CD4-positive, alpha-beta T cell treated with Interleukin-2 at 100 ng/mL for 4 hours (primary cell): ENCODE measurements at places on chromosomes 3 and 15.

GRCh38 chr3:172039436-172040077 lies at the start of gene FNDC3B:
Gene FNDC3B (plus strand): TSS chr3:172039578. CDS start chr3:172112480, 72,902 bp downstream.
- peak; percentile 94 for DNase-seq

DNA sequence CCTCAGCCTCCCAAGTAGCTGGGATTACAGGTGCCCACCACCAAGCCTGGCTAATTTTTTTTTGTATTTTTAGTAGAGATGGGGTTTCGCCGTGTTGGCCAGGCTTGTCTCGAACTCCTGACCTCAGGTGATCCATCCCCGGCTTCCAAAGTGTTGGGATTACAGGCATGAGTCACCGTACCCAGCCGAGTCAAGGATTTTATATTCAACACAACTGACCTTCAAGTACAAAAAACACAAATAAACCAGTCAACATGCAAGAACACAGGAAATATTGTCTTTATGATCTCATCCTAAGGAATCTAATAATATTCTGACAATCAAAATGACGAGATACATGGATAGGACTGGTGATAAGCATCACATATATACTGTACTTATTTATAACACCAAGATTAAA lies 37.9 kb downstream of the TJP1 start:
- no peak for DNase-seq

DNA sequence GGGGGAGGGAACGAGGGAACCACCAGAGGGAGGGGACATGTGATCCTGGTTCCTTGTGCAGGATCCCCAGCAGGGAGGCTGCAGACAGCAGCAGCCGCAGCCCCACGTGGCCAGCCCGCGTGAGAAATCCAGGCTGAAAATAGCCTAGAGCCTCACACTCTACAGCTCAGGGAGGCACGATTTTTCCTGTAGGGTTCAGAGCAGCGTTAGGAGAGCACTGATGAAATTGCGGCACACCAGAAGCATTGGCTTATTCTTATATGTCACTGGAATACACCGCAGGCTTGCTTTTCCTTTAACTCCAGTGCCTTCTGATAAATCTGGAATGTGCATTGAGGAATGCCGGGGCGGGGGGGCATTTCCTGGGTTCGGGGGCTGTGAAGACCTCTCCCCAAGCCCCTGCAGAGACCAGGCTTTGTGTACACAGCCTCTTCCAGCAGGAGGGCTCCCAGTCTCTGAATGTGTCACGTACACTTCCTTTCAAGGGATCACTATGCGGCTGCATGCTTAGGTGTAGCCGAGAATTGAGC lies 193.0 kb downstream of the ATP10A start:
- no peak for DNase-seq

GRCh38 chr3:171953301-171954022 lies 85.9 kb upstream of the FNDC3B start:
- DNase-seq, result no peak

GRCh38 chr3:139427283-139428060 lies 38.0 kb upstream of the COPB2 start:
- peak; percentile 58 for DNase-seq

GRCh38 chr3:175865724-175866123 lies 1006.6 kb downstream of the NAALADL2 start:
- DNase-seq, result no peak

DNA sequence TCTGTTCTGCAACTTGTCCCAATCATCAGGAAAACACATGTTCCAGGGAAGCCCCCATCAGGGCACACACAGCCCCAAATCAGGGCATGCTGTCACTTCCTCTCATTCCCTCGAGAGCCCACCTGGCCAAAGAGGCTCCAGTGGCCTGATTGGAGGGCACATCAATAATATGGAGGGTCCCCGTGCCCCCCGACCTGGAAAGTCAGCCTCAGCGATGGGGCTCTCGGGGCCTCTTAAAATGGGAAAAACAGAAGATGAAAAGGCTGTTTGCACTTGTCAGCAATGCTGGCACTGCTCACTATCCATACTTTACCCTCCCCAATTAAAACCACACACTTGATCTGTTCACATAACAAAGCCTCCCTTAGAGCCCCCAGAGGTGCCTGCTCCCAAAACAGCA lies 172.9 kb upstream of the NSMCE3 start:
- no peak for DNase-seq

GRCh38 chr3:125402639-125403038 lies 27.5 kb upstream of the ZNF148 start:
- DNase-seq, result no peak

- DNase-seq, result no peak
Measured at GRCh38 chr15:64515196-64515595, 54.8 kb downstream of the ZNF609 start.

DNA sequence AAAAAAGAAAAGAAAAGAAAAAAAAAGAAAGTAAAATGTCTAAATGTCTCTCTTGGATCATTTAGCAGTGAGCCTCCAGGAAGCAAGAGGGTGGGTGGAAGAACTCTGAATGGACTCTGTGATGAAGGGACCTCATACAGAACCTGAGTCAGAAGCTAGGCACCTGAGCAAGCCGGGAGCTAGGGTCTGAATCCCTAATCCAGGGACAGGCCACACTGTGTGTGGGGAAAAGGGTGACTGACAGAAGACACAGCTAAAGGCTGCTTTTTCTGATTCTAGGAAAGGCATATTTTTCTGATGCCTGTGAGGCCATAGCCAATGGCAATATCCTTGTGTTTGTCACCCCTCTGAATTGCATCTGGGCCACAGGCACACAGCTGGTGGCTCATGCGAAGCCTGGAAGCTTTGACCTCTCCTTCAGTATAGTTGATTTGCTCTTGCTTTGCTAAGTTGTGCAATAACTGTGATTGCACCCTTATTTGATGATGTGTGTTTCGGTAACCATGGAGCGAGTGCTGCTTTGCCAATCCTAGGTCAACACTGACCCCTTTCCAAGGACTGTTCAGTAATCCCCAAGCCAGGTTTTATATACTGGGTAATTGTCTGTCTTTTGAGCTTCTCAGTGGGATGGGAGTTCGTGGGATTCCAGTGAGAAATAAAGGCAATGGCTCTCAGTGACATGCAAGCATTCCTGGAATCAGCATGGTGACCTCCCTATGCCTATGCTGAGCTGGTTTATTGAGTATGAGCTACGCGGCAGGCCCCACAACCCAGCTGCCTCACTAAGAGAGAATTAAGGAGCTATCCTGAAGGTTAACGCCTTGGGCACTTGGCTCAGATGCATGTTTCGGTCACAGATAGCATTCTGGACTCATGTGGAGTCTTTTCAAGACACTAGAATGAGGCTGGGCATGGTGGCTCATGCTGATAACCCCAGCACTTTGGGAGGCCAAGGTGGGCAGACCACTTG lies 49.0 kb upstream of the OSBPL11 start:
- no peak for DNase-seq

DNA sequence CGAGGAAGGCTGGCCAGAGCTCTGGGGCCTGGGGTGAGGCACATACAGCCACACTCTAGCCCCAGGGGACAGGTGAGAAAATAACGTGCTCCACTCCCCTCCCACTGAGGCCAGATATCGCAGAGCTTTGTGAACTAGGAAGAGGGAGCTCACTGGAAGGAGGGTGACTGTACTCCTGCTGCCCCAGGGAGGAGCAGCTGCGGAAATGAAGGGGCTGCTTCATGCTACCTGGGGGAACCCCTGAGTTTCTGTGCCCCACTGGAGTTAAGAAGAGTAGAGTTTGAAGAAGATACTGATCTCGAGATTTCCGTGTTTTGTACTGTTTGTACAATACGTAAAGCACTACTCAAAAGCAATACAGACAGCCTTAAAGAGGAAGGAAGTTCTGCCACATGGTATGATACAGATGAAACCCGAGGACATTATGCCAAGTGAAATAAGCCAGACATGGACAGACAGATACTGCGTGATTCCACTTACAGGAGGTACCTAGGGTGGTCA lies 44.6 kb downstream of the CMTM6 start:
- peak; percentile 81 for DNase-seq

DNA sequence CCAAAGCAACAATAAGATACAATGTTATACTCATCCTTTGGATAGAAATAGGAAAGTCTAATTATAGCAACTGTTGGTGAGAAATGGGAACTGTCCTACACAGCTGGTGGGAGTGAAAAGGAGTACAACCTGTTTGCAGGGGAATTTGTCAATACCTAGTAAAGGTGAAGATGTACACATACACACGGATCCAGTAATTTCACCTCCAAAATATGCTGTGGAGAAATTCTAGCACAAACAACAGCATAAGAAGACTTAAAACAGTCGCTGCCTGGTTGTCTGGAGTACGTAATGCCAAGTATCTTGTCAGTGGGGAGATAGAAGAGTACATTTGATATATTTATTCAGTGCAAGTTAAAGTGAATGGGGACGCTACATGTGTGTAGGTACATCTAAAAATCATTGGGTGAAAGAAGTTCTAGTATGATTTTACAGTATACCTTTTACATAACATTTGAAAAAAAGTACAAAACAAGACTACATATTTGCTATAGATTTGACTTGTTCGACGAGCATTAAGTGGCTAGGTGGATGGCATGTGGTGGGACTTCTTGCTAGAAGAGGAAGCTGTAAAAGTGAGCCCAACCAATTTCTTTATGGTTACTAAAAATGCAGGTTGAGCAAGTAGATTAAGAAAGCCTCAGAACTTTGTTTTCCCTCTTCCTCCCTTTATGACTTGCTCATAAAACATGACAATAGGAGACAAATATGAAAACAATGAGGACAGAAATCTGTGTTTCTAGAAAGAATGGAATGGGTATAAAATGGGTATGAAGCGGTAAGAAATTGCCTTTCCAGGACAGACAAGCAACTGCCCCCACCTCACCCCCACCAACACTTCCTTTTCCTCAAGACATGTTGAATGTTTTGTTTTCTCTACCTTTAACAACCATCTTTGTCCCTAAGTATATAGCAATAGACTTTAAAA lies 50.2 kb upstream of the CCR4 start:
- DNase-seq, result no peak

GRCh38 chr3:16534640-16535262 lies 21.3 kb upstream of the RFTN1 start:
- DNase-seq, result no peak

- no peak for DNase-seq
Measured at GRCh38 chr3:191331388-191331787, 1.1 kb upstream of the UTS2B start.

GRCh38 chr3:18968120-18968519 lies 180.2 kb upstream of the KCNH8 start:
- DNase-seq, result no peak

DNA sequence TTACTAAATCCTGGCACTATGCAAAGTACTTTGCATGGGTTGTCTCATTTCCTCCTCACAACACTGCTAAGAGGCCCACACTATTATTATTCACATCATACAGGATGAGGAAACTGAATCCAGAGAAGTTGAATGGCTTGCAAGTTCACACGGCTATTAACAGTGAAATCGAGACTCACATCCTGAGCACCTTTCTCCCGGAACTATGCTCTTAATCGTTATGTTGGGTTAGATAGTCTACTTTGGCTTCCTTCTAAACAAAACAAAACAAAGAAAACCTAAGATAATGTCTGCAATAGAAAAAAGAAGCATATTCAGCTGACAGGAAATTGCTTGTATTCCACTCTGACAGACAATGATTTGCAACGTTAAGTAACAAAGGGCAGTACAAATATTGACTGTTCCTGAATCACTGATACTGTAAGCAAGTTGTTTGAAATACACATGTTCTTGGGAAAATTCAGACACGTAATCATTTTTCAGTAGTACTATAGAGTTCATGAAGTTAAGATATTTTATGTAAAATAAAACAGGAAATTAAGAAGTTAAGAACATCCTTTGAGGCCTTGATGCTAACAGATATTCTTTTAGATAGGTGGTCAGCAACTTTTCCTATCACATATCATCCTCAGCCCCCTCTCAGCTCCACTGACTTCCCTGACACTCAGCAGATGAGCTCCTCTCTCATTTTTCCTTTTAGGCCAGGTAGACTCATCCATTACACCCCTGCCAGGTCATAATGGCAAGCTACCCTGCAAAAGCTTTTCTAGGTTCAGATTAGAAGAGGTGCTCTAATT lies 40.7 kb downstream of the C2CD4B start:
- peak; percentile 33 for DNase-seq

DNA sequence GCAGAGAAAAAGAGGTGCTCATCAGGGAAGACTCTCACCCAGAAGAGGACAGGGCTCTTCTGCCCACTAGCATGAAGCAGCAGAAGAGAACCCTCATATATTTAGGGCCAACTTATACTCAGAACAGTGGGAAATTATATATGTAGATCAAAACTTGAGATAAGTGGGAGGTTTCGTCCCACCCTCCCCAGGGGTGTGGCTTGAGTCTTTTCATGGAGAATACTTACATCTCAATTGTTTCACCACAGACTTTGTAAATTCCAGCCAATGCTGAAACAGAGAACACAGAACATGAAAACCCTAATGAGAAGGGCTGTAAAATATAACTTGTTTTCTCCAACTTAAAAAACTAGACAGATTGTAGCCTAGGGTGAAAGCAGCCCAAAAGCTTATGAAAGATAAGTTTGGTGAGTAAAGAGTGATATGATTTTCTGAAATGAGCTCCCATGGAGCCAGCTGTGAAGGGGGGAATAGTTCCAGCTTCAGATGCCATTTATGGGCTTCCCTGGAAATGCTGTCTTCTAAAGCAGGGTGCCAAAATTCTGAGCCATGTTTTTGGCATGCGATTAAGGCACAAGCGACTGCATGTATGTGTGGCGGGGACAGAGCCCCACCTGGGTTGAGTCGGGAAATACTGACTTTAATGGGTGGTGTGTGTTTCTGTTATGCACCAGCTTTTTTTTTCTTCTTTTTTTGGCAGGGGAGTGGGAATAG lies 92.9 kb downstream of the WDR76 start:
- DNase-seq, result no peak

GRCh38 chr3:188589071-188589470 lies 435.1 kb downstream of the LPP start:
- no peak for DNase-seq

DNA sequence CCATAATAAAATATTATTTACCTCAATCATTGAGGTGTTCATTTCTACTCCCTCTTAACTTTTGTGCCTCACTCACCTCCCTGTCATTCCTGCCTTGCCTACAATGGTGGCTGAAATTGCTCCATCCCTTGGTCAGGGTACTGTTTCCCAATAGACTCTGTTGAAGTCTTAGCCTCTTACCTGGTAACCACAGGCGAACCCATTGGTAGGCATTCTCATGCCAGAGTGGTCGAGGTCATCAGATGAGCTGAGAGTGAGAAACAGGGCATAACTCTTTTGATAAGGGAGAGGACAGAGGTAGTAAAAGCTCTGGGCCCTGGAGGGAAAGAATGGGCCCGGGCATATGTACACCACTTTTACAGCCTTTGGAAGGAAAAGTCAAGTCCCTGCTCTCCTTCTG lies 265.6 kb downstream of the ARRDC4 start:
- no peak for DNase-seq

- no peak for DNase-seq
Measured at GRCh38 chr3:40524222-40524567, 565 bp upstream of the ZNF621 start.
